Activated effector memory CD4-positive, alpha-beta T cell treated with Interleukin-2 at 50 U/mL for 16 hours (primary cell): ENCODE measurements at places on chromosomes 7 and 10.

- DNase-seq = no peak
These were observed 641.8 kb upstream of the SEMA3D start for GRCh38 chr7:85828614-85829013.

DNA sequence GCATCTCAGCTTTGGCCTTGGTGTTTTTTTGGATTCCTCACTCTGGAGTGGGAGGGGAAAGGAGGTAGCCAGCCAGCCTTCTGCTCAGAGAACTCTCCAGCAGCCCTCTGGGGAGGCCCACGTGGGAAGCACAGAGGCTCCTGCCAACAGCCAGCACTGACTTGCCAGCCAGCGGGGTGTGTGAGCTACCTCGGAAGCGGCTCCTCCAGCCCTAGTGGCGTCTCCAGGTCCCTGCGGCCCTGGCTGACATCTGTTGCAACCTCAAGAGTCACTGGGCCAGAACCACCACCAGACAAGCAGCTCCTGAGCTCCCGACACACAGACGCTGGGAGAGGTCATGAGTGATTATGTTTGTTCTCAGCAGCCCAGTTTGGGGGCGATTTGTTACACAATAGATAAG lies 180.2 kb upstream of the FZD8 start:
- no peak for DNase-seq

DNA sequence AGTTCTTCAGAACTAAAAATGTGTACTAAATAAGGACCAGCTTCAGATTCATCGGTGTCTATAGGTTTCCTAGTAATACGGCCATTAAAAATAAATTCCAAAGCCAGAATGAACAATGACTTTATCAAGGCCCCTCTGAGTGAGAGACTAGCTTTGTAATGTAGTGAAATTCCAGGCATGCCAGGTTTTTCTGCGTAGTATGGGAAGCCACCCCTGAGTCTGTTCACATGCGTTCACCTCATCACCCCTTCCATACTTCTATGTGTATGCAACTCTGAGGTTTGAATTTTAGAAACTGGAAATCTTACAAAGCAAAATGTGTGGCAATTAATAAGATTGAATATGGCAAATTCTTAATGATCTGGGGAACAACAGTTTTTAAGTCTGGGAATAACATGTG lies 24.5 kb downstream of the RNF32 start:
- DNase-seq = no peak

DNA sequence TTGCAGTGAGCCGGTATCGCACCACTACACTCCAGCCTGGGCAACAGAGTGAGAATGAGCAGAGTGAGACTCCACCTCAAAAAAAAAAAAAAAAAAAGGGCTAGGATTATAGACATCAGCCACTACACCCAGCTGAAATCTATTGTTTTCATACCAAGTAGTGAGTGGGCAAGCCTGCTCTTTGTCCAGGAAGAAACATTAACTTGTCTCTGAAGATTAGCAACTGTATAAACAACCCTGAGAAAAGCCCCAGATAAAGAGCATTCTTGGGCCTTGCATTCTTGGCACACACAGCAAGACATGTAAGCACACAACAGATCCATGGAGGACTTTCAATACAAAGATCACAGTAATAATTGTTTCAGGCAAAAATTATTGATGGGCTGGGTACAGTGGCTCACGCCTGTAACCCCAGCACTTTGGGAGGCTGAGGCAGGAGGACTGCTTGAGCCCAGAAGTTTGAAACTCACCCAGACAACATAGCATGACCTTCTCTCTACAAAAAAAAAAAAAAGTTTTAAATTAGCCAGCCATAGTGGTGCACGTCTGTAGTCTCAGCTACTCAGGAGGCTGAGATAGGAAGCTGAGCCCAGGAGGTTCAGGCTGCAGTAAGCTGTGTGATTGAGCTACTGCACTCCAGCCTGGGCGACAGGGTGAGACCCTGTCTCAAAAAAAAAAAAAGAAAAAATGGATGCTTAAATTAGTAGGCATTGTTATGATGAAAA lies 4.4 kb downstream of the PSPH start:
- no peak for DNase-seq

GRCh38 chr7:96388166-96388565 lies 66.3 kb upstream of the SLC25A13 start:
- DNase-seq = no peak

GRCh38 chr7:24050991-24051560 lies 232.9 kb upstream of the NPY start:
- DNase-seq = no peak

DNA sequence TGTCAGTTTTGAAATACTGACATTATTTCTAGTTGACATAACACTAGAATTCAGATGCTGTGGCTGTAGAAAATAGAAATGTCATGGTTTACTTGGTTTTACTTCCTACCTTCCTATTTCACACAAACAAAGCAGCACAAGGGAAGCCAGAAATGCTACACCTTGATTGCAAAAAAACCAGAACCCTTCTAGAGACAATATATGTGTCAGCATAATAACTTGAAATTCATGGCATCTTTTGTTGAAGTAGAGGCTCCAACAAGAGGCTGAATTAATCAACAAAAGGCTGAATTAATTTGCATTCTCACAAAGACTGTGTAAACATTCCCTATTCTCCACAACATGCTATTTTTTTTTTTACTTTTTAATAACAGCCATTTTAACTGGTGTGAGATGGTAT lies 25.2 kb downstream of the ZNF117 start:
- DNase-seq = no peak

GRCh38 chr7:95398155-95398940 lies 2.2 kb upstream of the PON3 start:
- no peak for DNase-seq

DNA sequence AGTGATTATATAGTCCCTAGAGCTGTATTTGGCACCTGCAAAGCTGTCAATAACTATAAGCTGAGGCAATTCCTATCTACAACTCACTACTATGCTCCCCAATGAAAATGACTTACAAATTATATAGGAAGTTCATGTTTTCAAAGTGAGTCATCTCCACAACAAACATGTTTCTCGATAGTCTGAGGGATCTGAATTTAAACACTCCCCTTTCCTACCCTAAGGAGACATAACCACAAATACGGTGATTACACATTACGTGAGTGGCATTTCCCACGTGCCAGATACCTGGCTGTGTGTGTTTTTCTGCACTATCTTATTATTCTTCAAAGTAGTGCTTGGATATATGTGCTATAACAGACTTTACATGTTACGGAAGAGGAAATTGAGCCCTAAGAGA lies 122.5 kb upstream of the C1QL3 start:
- no peak for DNase-seq

- no peak for DNase-seq
These were observed 53.0 kb downstream of the ASNS start for GRCh38 chr7:97819161-97819560.

- DNase-seq = no peak
These were observed 120.6 kb downstream of the SH3PXD2A start for GRCh38 chr10:103734731-103735130.

DNA sequence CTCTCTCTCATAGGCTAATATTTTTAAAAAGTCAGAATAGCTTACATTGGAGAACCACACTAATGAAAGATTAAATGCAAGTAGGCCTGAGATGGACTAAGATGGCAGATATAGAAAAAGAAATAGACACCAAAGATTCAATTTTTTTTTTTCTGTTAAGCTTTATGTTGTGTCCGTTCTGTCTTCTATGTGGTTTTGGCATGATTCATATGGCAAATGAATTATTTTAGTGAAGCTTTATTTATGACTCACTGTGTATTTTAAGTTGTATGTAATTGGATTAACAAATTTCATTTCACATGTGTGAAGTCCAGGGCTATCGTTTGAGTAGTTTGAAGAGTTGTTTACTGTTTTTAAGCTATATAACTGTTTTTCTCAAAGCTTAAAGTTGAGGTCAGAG lies 214.8 kb downstream of the CAMK1D start:
- no peak for DNase-seq

DNA sequence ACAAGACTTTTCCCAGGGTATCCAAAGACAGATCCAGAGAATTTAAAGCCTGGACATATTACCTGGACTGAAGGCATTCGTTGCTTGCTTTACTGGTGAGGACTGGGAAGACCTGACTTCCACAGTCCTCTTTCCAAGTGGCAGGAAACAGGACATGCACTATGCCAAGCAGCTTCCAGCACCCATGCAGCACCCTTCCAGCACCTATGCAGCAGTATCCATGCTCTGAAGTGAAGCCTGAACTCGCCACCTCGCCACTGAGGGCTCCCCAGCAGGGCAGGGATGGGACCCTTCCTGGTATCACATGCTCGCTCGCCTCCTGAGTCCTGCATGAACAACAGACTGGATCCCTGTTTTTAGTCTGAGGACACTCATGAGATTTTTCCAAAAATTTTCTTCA lies 189.9 kb upstream of the KLF14 start:
- no peak for DNase-seq

GRCh38 chr10:132110713-132111112 lies 45.0 kb downstream of the JAKMIP3 start:
- no peak for DNase-seq

- no peak for DNase-seq
These were observed 181.7 kb downstream of the TCF7L2 start for GRCh38 chr10:113131613-113132261.

DNA sequence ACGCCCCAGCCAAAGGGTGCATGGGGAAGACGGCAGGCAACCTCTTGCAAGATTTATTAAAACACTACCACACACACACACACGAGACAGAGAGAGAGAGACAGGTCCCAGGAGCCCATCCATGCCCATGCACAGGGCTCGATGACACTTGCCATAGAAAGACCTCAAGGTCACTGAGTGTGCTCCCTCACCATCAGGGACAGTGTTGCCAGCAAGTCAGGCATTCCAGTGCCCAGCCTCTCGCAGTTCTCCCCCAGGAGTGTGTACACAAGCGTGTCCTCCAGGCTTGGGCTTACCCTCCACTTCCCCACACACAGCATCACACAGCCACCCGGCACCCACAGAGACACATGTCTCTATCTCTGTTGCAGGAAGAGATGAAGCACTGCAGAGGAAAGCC lies 46.8 kb upstream of the SLF2 start:
- no peak for DNase-seq

GRCh38 chr10:61283066-61283465 lies 170.1 kb downstream of the TMEM26 start:
- DNase-seq = no peak

GRCh38 chr10:104582966-104583365 lies 58.1 kb upstream of the SORCS3 start:
- DNase-seq = no peak

GRCh38 chr10:96358851-96359540 lies at the start of gene OPALIN:
TSS of gene OPALIN (minus strand) at chr10:96359002. CDS start at chr10:96358896, 106 bp downstream.
- no peak for DNase-seq

- DNase-seq = no peak
These were observed 1.4 kb downstream of the ATP5F1C start for GRCh38 chr10:7789390-7789789.

- DNase-seq = no peak
These were observed 32.1 kb downstream of the BTRC start for GRCh38 chr10:101385866-101386658.

DNA sequence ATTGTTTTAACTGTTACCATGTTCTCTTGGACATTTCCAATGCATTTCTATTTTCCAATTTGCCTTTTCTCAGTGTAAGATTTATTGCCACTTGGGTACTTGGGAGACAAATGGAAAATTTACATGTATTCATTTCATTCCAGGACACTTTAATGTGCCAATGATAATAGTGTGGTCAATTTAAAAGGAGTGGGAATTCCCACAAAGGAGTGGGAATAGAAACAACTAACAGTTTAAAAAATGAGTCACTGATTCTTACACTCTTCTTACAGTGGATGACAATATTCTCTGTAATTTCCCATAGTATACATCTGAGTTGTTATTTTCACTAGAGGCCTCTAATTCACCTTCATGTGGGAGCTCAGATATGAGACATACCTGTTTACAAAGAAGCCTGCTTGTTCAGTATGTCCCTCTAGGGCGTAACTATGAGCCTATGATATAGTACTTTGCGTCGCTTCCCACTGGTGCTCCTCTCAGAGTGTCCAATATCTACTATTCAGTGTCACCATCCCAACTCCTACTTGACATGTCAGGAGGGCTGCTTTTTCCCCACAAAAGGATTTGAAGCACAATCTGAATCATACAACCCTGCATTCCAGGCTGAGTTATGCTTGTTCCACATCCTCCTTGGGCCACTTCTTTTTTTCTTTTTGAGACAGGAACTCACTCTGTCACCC lies 301.3 kb downstream of the PHTF2 start:
- no peak for DNase-seq

- no peak for DNase-seq
These were observed 213.1 kb downstream of the EMX2 start for GRCh38 chr10:117755659-117756014.

DNA sequence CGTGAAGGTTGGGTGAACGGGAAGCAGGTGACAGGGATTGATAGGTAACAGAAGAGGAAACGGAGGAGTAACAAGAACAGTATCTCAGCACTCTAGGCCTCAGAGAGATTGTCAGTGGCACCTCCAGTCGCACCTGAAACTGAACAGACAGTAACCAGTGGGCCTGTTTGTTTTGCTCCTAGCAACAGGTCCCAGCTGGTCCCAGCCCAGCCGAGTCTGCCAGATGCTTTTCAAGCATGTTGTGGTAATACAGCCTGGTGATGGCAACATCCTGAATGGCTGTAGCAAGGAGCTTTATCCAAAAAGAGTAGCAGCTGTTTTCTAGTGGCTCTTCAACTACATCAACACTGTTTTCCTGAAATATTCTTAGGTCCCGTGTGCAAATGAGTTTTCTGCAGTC lies 4.7 kb downstream of the CACNB2 start:
- no peak for DNase-seq

DNA sequence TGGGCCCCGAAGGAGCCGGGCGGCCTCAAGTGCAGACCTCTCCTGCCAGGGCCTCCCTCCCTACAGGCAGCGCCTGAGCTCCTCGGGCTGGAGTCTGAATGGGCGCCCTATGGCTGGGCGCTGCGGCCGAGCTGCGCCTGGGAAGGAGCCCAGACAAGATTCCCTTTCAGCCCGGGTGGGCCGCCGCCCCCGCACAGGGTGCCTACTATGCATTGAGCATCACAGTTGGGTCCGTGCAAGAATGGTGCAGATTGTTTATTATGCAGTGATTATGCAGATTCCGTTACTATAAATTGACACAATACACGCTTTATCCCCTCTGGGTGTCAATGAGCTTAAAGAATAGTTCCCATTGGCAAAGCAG lies 77.2 kb upstream of the PDGFA start:
- DNase-seq = no peak
